ENCODE measurements at places on chromosomes 3 and 15.

DNA sequence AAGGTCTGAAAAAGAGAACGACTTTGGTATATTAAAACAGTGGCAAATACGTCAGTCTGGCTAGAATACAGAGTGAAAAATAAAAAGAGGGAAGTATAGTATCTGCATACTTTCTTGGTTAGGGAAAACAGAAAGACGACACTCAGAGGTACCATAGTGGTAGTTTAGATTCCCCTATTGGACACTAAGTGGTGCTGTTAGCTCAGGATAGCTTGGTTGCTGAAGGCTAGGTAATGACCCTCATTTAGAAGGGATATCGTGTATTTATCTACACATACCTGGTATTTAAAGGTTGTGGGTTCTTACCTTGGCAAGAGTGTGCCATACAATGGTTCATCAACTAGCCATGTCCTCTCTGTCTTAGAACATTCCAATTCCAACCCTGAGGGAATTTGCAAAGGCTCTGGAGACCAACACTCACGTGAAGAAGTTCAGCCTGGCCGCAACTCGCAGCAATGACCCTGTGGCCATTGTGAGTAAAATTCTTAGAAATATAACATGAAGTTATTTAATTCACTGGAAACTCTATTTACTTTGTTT, 31.0 kb downstream of the TMOD2 start:
- no peak for DNase-seq

- DNase-seq = no peak
Measured at GRCh38 chr3:111903067-111903511, 44.0 kb downstream of the PHLDB2 start.

DNA sequence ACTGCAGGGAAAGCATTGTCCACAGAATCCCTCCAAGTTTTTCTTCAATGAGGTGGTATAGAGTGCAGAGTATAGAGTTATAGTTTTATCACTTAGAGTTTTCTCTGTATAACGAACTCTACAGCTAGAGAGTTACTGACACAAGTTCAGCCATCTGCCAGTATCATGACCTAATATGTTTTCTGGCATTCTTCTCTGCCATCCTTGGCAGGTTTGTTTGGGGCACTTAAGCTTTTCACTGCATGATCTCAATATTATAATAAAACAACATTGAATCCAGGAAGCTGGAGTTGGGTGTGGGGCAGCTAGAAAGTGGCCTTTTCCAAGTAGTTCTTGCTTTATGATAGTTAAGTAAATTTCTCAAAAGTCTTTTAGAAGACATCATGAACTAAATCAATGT, 743.5 kb upstream of the ARPP21 start:
- no peak for DNase-seq

- no peak for DNase-seq
Measured at GRCh38 chr3:105764378-105765307, 104.2 kb downstream of the CBLB start.

Measured in stimulated activated CD8-positive, alpha-beta memory T cell treated with anti-CD3 and anti-CD28 coated beads, Interleukin-7, amount 100 ng/mL, for 48 hours (primary cell).